ENCODE measurements at places on chromosomes 16 and 17.

DNA sequence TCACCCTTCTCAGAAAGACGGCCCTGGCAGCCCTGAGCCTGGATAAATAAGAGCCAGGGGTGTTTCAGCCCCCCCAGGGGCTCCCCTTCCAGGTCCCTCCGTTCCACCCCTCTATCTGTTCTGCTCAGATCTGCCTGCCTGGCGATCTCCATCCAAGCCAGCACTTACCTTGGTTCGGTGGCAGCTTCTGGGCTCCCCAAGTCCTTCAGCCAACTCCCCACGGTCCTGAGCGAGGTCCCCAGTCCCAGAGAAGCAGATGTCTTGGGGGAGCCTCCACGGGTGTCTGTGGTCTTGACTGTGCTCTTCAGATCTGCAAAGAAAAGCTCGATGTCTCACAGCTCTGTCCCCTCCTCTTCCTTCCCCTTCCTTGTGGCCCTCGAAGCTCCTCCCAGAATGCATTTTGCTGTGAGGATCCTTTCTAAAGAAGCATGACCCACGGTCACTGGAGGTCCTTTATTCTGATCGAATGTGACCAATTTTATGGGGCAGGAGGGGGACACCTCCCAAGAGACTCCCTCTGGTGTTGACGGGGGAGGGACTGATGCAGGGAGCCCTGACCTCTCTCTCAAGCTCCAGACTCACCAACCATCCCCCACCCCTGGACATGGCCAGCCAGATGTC is at the start of gene PIK3R6:
Gene PIK3R6, minus strand, starts transcription at position 314 of the 621 bp plus-strand sequence. CDS start 17,880 bp downstream, outside the sequence.
- no peak for DNase-seq

GRCh38 chr16:89934611-89935553 is 11.7 kb downstream of the TUBB3 start:
- no peak for DNase-seq

- DNase-seq: no peak
Observed at GRCh38 chr16:60204181-60204580, 1470.1 kb upstream of the GOT2 start.

DNA sequence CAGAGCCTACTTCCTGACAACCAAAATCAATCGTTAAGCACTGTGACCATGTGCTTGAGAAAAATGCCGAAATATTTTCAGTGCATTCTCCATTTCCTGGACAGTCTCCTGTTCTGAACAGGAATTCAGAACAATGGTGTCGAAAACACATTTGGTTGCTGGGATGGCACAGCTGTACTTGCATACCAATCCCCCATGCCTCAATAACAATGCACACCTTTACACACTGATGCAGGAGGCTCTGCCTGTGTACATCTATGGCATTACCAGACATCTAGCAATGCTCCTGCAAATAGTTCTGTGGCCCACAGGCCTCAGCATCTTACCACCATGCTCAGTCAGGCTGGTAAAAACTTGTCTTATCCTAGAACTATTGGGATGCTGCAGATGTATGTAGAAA is 6.2 kb downstream of the CHTF8 start:
- no peak for DNase-seq

DNA sequence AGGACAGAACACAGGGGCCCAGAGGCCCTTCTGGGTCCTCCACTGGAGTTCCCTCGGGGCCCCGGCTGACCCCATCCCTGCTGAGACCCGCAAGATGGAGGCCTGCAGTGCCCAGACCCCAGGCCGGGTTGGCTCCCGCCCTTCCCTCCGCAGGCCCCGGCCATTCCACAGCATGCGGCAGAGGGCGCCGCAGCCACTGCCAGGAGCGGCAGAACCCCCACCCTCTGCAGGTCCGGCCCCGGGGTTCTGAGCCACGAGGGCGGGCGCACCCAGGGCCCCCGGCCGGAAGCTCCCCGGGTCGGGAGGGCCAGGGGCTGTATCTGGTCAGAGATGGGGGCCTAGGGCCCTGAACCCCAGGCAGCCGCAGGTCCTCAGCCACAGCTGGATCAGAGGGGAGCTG is 2.4 kb upstream of the PERCC1 start:
- DNase-seq: no peak

DNA sequence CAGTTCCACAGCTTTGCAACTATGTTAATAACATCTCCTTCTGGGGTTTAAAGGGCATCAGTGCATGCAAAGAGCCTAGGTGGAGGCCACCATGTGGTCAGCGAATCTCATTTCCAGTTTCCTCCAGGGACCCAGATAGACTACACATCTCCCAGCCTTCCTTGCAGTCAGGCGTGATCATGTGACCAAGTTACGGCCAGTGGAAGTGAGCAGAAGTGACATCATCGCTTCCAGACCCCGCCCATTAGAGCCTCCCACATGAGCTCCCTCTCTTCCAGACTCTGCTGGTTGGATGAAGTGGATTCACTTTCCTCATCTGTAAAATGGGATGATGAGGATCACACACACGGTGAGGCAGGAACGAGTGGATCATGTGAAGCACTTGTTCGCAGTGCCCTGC is 27.4 kb upstream of the KDM8 start:
- DNase-seq: no peak

- DNase-seq: no peak
Observed at GRCh38 chr16:27671410-27671809, 121.5 kb downstream of the KATNIP start.

- no peak for DNase-seq
Observed at GRCh38 chr17:29855686-29856085, 74.3 kb downstream of the SSH2 start.
